ENCODE measurements at places on chromosomes 4 and X. TPM values are rescaled to one million over a fixed set of nuclear protein-coding genes. Genes with fewer than 3 reads are reported as not detected.

GLRA2 gene
- not detected for total RNA-seq

GABRE gene
- total RNA-seq = 11.2 TPM

TAF7L gene
- not detected for total RNA-seq

ARHGAP6 gene
- 72.6 TPM for total RNA-seq

ASMT gene
- not detected for total RNA-seq

PPP1R3F gene
- 3.9 TPM for total RNA-seq

ZFX gene
- 43.5 TPM for total RNA-seq

PLAC8 gene
- 2.6 TPM for total RNA-seq

ZNF182 gene
- 6.5 TPM for total RNA-seq

PAGE5 gene
- total RNA-seq = 11.1 TPM

PRDM8 gene
- total RNA-seq = 58.0 TPM

TLR7 gene
- total RNA-seq = 1.6 TPM

BGN gene
- total RNA-seq = 16.9 TPM

PLXNB3 gene
- total RNA-seq = 52.7 TPM

ETDA gene
- not detected for total RNA-seq

HSD17B11 gene
- total RNA-seq = 38.2 TPM

SMIM10 gene
- total RNA-seq = 49.8 TPM

ESX1 gene
- total RNA-seq = not detected

AFM gene
- total RNA-seq = not detected

FAM9B gene
- 1.4 TPM for total RNA-seq

CFP gene
- total RNA-seq = 0.09 TPM

CENPVL1 gene
- total RNA-seq = not detected

PSAPL1 gene
- 0.05 TPM for total RNA-seq

SRPX2 gene
- 4.8 TPM for total RNA-seq

CXXC4 gene
- 7.0 TPM for total RNA-seq

KLHL4 gene
- 31.1 TPM for total RNA-seq

FRG2 gene
- total RNA-seq = not detected

GRID2 gene
- total RNA-seq = 0.09 TPM

STPG2 gene
- total RNA-seq = 0.77 TPM

SPANXN3 gene
- not detected for total RNA-seq

Data from prostate gland (tissue), 2 donors.